Effector memory CD4-positive, alpha-beta T cell (primary cell): ENCODE measurements at places on chromosomes 16 and 17.
A peak's percentile ranks its signal among the peaks of the same experiment; 100 is the strongest.

- H3K4me1 ChIP-seq = no peaks in the 10 kb centered on the region
- H3K36me3 ChIP-seq = no peaks in the 10 kb centered on the region
- no peak for DNase-seq
- H3K4me3 ChIP-seq = no peak overlapping the region
- H3K27me3 ChIP-seq = no peaks in the 10 kb centered on the region
Observed at GRCh38 chr17:11467639-11468038, 130.6 kb upstream of the DNAH9 start.

- peaks cover 29% of the 10 kb centered on the region for H3K36me3 ChIP-seq
- H3K4me1 ChIP-seq = no peaks in the 10 kb centered on the region
- H3K27me3 ChIP-seq = no peaks in the 10 kb centered on the region
Observed at GRCh38 chr16:11868412-11868980, 17.2 kb upstream of the RSL1D1 start.

DNA sequence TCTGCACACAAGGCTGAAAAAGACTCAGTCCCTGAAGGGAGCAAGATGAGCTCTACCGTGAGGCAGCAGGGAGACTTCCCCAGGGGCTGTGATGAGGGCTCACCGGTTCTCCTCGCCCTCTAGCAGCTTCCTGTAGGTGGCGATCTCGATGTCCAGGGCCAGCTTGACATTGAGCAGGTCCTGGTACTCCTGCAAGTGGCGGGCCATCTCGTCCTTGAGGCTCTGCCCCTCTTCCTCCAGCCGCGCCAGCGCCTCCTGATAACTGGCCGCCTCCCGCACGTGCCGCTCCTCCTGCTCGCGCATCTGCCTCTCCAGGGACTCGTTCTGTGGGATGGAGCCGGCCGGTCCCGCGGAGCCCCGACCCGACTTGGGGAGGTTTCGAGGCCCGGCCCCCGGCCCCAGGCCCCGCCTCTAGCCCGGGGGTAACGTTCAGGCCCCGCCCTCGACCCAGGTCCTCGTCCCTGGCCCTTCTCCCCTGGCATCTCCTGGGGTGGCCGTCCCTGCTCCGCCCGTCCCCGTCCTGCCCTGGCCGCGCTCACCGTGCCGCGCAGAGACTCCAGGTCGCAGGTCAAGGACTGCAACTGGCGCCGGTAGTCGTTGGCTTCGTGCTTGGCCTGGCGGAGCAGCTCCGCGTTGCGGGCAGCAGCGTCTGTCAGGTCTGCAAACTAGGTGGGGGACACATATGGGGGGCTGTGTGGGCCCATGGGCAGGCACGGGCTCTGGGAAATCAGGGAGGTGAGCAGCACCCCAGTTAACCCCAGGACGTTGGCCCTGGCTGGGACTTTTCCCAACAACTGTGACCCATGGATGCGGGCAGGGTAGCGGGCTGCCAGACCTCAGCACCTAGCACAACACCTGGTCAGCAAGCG, 3.9 kb downstream of the GFAP start:
- DNase-seq = peak; percentile 16
- no peak overlapping the region for H3K27ac ChIP-seq
- H3K27me3 ChIP-seq = peaks cover 11% of the 10 kb centered on the region
- no peaks in the 10 kb centered on the region for H3K36me3 ChIP-seq

DNA sequence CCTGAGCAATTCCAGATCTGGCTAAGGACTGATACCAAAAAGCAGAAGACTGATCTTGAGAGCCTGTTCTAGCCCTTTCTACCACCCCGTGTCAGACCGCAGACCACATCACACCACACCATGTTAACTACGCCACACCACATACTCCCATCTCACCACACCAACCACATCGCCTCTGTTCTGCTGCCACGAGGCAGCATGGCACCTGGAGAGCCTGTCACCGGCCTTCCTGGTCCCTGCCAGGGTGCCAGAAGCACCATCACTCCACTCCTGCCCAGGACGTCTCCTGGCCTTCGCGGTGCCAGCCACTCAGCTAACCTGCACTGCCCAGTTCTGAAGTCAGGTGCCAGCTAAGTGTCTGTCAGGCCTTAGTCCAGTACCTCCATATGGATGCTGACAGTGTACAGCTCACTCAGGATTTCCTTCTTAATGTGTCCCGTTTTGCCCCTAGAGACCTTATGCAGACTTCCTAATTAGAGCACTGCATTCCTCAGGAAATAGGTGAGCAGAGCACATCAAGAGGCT, 37.2 kb upstream of the BCAR1 start:
- no peak overlapping the region for H3K27ac ChIP-seq
- peaks cover 12% of the 10 kb centered on the region for H3K36me3 ChIP-seq
- DNase-seq = peak; percentile 52
- H3K27me3 ChIP-seq = no peaks in the 10 kb centered on the region
- H3K4me1 ChIP-seq = peaks cover 12% of the 10 kb centered on the region

GRCh38 chr17:57121308-57122042, 36.4 kb downstream of the AKAP1 start:
- no peak for DNase-seq
- no peaks in the 10 kb centered on the region for H3K4me1 ChIP-seq
- peaks cover 40% of the 10 kb centered on the region for H3K36me3 ChIP-seq
- no peaks in the 10 kb centered on the region for H3K27me3 ChIP-seq
- no peak overlapping the region for H3K27ac ChIP-seq

DNA sequence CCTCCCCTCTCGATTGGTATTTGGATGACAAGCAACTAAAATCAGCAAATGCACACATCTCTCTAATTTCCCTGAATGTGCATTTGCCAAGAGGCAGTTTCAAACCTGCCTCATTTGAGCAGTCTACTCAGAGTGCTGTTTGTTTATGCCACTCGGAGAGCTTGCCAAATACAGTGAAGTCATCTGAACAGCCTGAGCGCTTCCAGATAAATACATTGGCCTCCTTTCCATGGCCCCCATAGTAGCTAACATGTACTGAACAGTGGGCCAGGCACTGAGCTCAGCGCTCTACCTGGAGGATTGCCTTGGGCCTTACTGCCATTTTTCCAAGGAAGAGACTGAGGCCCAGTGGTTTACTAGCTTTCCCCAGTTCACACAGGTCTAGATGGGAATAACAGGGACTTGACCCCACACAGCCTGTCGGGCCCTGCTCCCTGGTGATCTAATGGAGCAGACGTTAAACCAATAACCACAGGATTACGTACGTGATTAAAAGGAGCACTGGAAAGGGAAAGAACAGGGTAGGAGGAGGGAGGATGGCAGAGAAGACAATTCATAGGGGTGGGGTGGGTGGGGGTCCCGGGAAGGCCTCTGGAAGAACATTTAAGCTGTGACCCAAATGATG, 18.7 kb upstream of the ANKRD40CL start:
- no peak for DNase-seq
- H3K27ac ChIP-seq = no peak overlapping the region
- no peaks in the 10 kb centered on the region for H3K27me3 ChIP-seq
- H3K4me1 ChIP-seq = no peaks in the 10 kb centered on the region
- no peaks in the 10 kb centered on the region for H3K36me3 ChIP-seq
- H3K4me3 ChIP-seq = no peak overlapping the region

DNA sequence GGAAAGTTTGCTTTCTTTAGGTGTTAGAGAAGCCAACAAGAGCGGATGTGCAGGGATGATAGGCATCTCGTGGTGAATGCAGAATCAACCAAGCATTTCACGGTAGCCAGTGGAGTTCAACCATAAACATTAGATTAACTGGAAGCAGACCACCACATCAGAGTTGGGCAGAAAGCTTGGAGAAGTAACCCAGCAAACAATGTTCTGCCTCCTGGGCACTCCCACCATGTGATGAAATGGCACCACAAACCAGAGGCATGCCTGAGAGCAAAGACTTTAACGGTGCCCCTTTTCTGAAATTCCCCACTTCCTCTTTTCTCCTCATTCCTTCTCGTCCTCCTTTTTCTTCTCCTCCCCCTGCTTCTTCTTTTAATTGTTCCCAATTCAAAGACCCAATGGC, 193.5 kb upstream of the ANKFN1 start:
- H3K4me3 ChIP-seq = no peak overlapping the region
- DNase-seq = no peak
- no peaks in the 10 kb centered on the region for H3K27me3 ChIP-seq
- H3K4me1 ChIP-seq = no peaks in the 10 kb centered on the region

- DNase-seq = no peak
- no peak overlapping the region for H3K27ac ChIP-seq
- H3K36me3 ChIP-seq = peaks cover 14% of the 10 kb centered on the region
- H3K4me1 ChIP-seq = no peaks in the 10 kb centered on the region
- H3K4me3 ChIP-seq = no peak overlapping the region
Observed at GRCh38 chr17:44464037-44464436, 39.2 kb downstream of the GPATCH8 start.

DNA sequence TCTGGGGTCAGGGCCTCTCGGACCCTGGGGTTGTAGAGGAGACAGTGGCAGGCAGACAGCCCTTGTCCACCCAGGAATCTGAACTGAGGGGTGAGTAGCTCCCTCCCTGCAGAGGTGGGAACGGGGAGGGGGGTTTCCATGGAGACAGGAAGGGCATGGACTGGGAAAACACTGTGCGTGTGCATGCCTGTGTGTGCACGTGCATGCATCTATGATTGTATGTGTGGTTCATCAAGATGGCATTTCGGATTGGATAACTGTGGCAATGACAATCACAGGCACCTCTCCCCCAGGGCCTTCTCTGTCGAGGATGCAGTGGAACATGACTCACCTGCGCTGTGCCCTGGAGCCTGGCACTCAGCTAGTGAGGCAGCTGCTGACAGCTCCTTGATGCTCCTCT, 6.1 kb upstream of the CD300C start:
- no peak for DNase-seq
- H3K4me3 ChIP-seq = no peak overlapping the region
- H3K27ac ChIP-seq = no peak overlapping the region
- no peaks in the 10 kb centered on the region for H3K27me3 ChIP-seq
- no peaks in the 10 kb centered on the region for H3K36me3 ChIP-seq

GRCh38 chr16:20826039-20826566, 19.8 kb downstream of the REXO5 start:
- H3K27me3 ChIP-seq = no peaks in the 10 kb centered on the region
- no peak overlapping the region for H3K27ac ChIP-seq
- no peak for DNase-seq
- no peaks in the 10 kb centered on the region for H3K4me1 ChIP-seq
- no peak overlapping the region for H3K4me3 ChIP-seq

DNA sequence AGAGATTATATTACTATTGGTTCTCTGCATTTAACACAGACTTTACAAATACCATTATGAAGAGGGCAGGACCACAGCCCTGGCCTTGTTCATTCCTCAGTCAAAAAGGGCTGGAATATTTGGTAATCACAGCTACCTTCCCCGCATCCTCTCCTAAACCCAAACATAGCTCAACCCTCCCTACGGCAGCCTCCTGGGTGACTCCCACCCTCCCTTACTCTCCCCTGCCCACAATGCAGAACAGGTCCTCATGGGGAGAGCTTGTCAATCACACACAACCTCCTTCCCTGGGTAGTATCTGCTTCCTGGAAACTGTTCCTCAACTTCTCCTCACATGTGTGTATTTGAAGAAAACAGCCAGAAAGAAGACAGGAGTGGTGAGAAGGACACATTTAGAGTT, 224.2 kb downstream of the C16orf78 start:
- no peaks in the 10 kb centered on the region for H3K36me3 ChIP-seq
- no peak overlapping the region for H3K27ac ChIP-seq
